ENCODE measurements at places on chromosomes 16 and 17.

DNA sequence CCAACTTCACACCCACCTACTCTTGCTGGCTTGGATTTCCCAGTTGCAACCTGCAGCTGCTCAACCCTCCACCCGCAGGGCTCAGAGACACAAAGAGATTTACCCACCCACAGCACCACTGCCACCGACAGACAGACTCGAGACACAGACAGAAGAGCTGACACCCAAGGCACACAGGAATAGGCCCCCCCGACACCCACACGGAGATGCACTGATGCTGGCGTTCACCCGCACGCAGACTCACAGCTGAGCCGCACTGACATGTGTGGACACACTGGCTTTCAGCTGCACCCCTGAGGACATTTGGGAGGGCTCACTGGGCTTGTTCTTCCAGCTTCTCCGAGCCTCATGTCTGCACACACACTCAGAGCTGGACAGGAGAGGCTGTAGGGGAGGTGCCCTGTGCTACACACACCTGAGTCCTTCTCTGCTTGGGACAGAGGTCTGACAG lies 8.2 kb downstream of the STX1B start:
- DNase-seq, result no peak

- no peak for DNase-seq
These were observed 9.5 kb downstream of the CYB561 start for GRCh38 chr17:63436523-63437110.

DNA sequence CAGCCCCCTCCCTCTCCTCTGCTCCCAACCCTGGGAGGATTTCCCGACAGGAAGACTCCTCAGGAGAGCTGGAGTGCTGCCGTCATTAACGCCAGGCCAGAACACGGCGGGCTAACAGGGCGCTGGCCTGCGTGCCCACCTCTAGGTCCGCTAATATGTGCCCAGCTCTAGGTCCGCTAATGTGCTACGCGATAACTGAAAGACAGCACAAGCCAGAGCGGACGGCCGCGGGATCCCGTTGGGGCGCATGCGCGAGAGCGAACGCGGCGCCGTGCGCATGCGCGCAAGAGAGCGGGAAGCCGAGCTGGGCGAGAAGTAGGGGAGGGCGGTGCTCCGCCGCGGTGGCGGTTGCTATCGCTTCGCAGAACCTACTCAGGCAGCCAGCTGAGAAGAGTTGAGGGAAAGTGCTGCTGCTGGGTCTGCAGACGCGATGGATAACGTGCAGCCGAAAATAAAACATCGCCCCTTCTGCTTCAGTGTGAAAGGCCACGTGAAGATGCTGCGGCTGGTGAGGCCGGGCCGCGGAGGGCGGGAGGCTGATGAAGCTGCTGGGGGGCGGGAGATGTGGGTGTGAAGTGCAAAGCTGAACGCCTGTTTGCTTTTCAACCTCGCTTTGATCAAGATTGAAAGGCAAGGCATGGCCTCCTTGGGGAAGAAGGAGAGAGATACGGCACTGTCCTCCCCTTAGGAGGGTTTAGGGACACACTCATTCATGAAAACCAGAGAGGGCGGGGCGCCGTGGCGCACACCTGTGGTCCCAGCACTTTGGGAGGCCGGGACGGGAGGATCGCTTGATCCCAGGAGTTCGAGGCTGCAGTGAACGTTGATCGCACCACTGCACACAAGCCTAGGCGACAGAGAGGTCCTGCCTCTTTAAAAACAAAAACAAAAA lies at the start of gene CKLF:
Gene CKLF (plus strand): TSS at position 291 of the 892 bp plus-strand sequence. CDS start 140 bp downstream, at position 431.
- peak; percentile 89 for DNase-seq

DNA sequence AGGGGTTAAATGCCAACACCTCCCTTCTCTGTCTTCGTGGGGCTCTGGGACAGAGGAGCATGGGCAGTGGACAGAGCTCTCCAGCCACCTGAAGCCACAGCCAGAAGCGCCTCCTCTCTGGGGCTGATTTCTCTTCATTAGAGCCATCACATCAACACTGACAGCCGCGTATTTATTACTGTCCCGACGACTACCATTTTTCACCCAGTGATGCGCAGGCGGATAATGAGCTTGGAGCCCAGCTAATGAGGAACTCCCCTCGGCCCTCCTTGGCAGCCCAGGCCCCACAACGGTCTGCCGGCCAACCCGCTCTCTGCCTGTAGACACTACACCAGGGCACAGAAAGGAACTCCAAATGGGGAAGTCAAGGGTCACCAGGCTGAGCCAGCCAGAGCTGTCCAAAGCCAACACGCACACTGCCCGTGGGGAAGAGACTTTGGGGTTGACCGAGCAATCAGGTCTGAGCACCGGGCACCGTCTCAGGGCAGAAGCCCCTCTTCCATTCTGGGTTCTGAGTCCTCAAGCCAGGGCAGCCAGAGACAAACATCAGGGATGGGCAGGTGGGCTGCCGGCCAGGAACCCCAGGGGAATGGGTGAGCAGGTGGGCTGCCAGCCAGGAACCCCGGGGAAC lies 13.2 kb downstream of the SDK2 start:
- DNase-seq, result no peak

GRCh38 chr16:674968-675883 lies at the start of gene RHBDL1:
TSS of gene RHBDL1 (plus strand) at chr16:675671. CDS start at chr16:675791, 120 bp downstream.
- peak; percentile 42 for DNase-seq
